ENCODE measurements at places on chromosomes 7 and 10. TPM values are rescaled to one million over a fixed set of nuclear protein-coding genes. Genes with fewer than 3 reads are reported as not detected.

GRCh38 chr7:25395976-25396375 is 167.7 kb upstream of the NPVF start:
- peaks cover 24% of the 10 kb centered on the region for H3K27me3 ChIP-seq
- no peak for DNase-seq
- H3K36me3 ChIP-seq, result no peaks in the 10 kb centered on the region
- peaks cover 3% of the 10 kb centered on the region for H3K4me1 ChIP-seq

DNA sequence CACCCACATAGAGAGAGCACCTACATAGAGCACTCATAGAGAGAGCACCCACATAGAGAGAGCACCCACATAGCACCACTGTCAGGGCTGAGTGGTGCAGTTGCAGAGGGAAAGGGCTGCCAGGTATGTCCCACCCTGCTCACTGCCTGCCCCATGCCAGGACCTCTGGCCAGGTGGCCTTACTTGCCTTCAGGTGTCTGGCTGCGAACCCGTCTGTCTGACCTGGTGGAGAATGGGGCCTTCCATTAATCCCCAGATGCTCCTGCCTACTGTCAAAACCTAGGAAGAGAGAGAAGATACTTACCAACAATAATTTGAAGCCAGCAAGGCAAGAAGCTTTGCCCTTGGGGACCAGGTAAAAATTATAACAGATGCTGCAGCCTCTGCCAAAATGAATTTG is 51.1 kb downstream of the INSIG1 start:
- no peak overlapping the region for H3K27ac ChIP-seq
- DNase-seq, result no peak
- H3K4me1 ChIP-seq, result peaks cover 4% of the 10 kb centered on the region
- H3K27me3 ChIP-seq, result peaks cover 26% of the 10 kb centered on the region
- H3K4me3 ChIP-seq, result no peak overlapping the region

GRCh38 chr7:101772508-101773211 is 44.8 kb upstream of the CUX1 start:
- peaks cover 38% of the 10 kb centered on the region for H3K27me3 ChIP-seq
- H3K4me3 ChIP-seq, result no peak overlapping the region
- DNase-seq, result no peak
- H3K4me1 ChIP-seq, result no peaks in the 10 kb centered on the region
- H3K27ac ChIP-seq, result no peak overlapping the region
- H3K36me3 ChIP-seq, result peaks cover 4% of the 10 kb centered on the region

DNA sequence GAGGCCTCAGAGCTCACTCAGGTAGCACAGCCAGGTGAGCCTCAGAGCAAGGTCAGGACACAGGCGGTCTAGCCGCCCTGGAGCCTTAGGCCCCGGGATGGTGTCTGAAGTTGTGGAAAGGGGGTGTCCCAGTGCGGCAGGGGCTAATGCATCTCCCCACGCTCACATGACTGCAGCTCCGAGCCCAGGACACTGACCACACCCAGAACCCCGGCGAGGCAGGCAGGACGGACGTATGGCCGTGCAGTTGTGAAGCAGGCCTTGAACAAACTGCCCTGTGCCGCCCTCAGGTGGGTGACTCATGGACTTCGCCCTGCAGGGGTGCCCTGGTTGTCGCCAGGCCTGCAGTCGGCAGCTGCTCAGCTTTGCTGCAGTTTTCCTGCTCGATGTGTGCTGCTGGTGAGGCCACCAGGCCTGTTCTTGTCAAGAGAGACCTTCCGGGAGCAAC is 5.0 kb upstream of the PRKAR1B start:
- no peak overlapping the region for H3K4me3 ChIP-seq
- no peaks in the 10 kb centered on the region for H3K27me3 ChIP-seq
- H3K27ac ChIP-seq, result no peak overlapping the region
- H3K4me1 ChIP-seq, result peaks cover 8% of the 10 kb centered on the region
- no peak for DNase-seq

GRCh38 chr10:61452655-61453641 is at the start of gene TMEM26:
Gene TMEM26 (minus strand): TSS chr10:61453381. CDS start chr10:61453081, 300 bp downstream.
- no peak within 1 kb of the TSS for H3K27ac ChIP-seq
- H3K27me3 ChIP-seq, result peaks cover 53% of the 10 kb centered on the region

DNA sequence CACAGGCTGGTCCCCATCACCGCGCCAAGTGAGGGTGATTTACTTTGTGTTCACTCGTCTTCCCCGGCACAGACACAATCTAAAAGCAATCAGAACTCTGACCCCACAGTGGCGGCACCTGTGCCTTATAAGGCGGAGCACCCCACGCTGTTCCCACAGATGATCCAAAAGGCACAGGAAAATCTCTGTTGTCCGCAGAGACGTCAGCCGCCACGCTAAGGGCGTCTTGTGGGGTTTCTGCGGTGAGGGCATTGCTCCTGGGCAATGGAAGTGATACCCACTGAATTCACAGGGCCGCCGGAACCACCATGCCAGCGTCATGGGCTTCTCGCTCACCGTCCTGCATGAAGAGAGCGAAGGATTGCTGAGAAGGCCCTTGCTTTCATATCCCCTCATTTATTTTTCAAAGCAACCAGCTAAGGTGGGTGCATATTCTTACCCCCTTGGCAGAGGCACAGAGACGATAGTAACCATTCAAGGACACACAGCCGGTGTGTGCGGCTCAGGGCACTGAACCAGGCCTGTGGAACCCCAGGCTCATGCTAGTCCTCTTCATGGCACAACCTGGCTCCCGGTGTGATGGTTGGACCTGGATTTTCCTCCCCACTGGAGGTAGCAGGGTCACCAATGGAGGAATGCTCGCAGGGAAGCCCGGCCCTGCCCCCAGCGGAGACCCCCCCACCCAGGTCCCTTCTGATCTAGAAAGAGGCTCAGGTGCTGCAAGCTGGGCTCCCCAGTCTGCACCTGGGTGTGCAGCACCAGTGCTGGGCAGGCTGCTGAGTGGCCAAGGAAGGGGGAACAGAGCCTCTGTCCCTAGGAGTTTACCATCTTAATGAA is 279.0 kb downstream of the TCERG1L start:
- peaks cover 8% of the 10 kb centered on the region for H3K27me3 ChIP-seq
- no peak overlapping the region for H3K27ac ChIP-seq
- H3K4me3 ChIP-seq, result no peak overlapping the region
- H3K36me3 ChIP-seq, result no peaks in the 10 kb centered on the region
- DNase-seq, result no peak

DNA sequence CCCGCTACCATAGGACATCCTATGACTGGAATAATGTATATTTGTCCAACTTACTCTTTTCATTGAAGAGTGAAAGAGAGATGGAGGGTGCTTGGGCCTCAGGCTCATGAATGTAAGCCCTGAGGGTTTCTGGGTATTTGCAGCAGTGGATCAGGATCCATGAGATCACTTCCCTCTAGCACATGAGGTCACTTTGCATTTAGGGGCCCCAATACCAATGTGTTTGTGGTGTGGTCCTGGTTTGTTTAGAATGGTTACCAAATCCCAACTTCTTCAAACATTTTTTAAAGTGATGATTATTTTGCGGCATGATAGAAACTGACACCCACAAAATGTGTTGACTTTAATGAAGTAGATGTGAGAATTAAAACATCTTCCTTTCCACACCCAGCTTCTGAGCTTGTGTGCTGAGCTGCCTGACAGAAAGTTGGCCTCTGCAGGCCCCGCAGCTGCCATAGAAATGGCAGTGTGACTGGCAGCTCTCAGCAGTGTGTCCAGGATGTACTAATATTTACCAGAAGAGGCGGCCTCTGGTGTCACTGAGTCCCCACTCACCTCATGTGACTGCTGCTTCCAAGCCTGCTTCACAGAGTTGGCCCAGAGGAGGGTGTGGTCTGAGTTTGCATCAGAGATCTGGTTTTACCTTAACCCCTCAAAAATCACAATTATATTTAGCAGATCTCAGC is 447.6 kb upstream of the NPVF start:
- no peaks in the 10 kb centered on the region for H3K36me3 ChIP-seq
- no peak overlapping the region for H3K27ac ChIP-seq
- H3K27me3 ChIP-seq, result peaks cover 21% of the 10 kb centered on the region
- H3K4me3 ChIP-seq, result no peak overlapping the region
- DNase-seq, result no peak
- H3K4me1 ChIP-seq, result no peaks in the 10 kb centered on the region

GRCh38 chr7:517774-518629 is 1.6 kb downstream of the PDGFA start:
- no peak overlapping the region for H3K27ac ChIP-seq
- peaks cover 11% of the 10 kb centered on the region for H3K4me1 ChIP-seq
- H3K36me3 ChIP-seq, result no peaks in the 10 kb centered on the region
- H3K4me3 ChIP-seq, result peak overlapping the region; percentile 81
- no peak for DNase-seq
- H3K27me3 ChIP-seq, result peaks cover 21% of the 10 kb centered on the region

CYTH3 gene
- total RNA-seq, result 23.1 TPM

AKR1C8 gene
- total RNA-seq, result 0.87 TPM

All from T-helper 17 cell (primary cell).